ENCODE measurements at places on chromosomes 2 and 18. TPM values are rescaled to one million over a fixed set of nuclear protein-coding genes. Genes with fewer than 3 reads are reported as not detected.

The ACMSD gene
- not detected for total RNA-seq

The C2orf81 gene
- total RNA-seq = 1.2 TPM

The TTL gene
- total RNA-seq = 26.9 TPM

The IL1F10 gene
- total RNA-seq = not detected

The CRYGD gene
- total RNA-seq = not detected

The RHOB gene
- 1,443 TPM for total RNA-seq

The CREG2 gene
- not detected for total RNA-seq

The MBP gene
- 27.4 TPM for total RNA-seq

The AGXT gene
- total RNA-seq = 0.56 TPM

The AKAIN1 gene
- total RNA-seq = not detected

The NAT8 gene
- total RNA-seq = not detected

The FAP gene
- 20.5 TPM for total RNA-seq

The DCC gene
- not detected for total RNA-seq

The SEC11C gene
- 13.6 TPM for total RNA-seq

The GDF7 gene
- 0.19 TPM for total RNA-seq

The SKOR2 gene
- not detected for total RNA-seq

The PLCL1 gene
- total RNA-seq = 5.4 TPM

The DYTN gene
- total RNA-seq = not detected

The PRSS56 gene
- total RNA-seq = not detected

The ANKRD30BL gene
- total RNA-seq = not detected

The GTF2A1L gene
- not detected for total RNA-seq

The XIRP2 gene
- not detected for total RNA-seq

The FBXO36 gene
- total RNA-seq = 3.0 TPM

The RGPD3 gene
- 1.1 TPM for total RNA-seq

The PAX8 gene
- total RNA-seq = 4.7 TPM

The CHRND gene
- not detected for total RNA-seq

The PIKFYVE gene
- total RNA-seq = 39.2 TPM

The LIPG gene
- 1.3 TPM for total RNA-seq

The ANKRD29 gene
- 8.1 TPM for total RNA-seq

The KCNG2 gene
- total RNA-seq = 2.4 TPM

All from omental fat pad (tissue), 4 donors.